RKO (cell line): ENCODE measurements at places on chromosomes 1 and 21.

GRCh38 chr1:173206816-173207568, at the start of gene TNFSF4:
TNFSF4 (minus strand) TSS chr1:173207331; CDS start chr1:173207176, 155 bp downstream.
- DNase-seq: no peak

DNA sequence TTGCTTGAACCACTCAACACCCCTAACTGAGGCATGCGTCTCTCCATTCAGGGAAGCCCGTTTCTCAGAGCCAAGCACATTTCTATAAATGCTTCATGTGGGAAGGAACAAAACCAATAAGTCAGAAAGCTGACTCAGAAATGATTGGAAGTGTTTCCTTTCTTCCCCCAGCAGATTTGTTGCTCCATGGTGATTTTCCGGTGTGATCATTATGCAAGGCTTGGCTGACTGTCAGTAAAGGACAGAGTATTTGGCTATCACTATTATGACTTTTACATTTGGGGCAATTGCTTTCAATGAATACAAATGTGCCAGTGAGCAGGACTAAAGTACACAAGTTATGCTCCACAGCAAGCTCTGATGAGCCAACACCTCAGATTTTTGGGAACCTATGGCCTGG, 53.3 kb upstream of the ZC3H11B start:
- DNase-seq: no peak

DNA sequence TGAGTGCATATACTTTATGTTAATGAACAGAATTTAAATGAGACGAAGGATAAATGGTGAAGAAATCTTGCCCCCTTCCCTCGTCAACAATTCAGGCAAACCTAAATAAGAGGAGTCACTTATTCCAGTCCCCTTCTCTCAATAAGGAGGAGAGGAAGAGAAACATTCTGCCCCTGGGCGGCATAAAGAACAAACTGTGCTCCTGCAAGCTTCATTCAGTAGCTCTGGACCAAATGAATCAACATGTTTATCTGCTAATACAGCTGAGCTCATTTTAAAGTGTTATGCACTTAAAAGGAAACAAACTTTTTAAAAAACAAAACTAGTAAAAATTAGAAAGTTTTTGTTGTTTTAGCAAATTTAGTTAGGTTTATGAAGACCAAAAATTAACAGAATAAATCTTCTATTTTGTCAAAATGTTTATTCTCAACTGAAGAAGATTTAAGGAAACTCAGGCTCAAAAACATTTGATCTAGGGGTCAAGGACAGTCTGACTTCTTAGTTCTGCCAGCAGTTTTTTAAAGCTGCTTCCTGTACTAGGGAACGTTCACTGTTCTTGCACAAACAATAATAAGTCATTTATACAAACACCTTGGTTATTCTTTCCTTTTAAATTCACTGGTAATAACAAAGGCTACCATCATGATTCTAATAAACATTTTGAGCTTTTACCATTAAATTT, 58.3 kb downstream of the AKT3 start:
- no peak for DNase-seq

DNA sequence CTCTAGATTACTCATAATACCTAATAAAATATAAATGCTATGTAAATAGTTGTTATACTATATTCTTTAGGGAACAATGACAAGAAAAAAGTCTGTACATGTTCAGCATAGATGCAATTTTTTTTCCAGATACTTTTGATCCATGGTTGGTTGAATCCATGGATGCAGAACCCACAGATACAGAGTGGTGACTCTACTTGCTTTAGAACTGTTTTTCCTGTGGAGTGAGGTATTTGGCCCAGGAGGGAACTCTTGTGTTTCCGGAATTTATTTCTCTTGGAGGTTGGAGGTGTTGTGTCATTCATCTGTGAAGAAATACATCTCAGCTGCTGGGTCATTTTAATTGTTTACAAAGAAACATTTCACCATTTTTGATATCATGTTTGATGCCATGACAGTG, 28.7 kb downstream of the TMEM200B start:
- no peak for DNase-seq

DNA sequence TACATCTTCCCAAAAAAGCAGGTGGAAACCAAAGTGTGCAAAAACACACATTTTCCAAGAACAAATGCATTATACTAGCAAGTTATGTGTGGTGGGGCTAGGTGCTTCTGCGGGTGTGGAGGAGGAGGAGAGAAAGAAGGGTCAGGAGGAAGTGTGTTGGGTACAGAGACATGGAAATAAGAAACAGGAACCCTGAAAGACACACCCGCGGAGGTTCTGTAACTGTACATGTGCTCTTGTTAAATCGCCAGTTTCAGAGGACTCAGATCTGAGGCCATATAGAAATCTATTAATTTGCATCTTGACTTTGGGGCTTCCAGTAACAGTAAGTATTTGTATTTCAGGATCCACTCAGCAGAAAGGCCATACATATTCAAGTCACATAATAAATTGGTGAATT, 30.9 kb downstream of the ERG start:
- DNase-seq: no peak

DNA sequence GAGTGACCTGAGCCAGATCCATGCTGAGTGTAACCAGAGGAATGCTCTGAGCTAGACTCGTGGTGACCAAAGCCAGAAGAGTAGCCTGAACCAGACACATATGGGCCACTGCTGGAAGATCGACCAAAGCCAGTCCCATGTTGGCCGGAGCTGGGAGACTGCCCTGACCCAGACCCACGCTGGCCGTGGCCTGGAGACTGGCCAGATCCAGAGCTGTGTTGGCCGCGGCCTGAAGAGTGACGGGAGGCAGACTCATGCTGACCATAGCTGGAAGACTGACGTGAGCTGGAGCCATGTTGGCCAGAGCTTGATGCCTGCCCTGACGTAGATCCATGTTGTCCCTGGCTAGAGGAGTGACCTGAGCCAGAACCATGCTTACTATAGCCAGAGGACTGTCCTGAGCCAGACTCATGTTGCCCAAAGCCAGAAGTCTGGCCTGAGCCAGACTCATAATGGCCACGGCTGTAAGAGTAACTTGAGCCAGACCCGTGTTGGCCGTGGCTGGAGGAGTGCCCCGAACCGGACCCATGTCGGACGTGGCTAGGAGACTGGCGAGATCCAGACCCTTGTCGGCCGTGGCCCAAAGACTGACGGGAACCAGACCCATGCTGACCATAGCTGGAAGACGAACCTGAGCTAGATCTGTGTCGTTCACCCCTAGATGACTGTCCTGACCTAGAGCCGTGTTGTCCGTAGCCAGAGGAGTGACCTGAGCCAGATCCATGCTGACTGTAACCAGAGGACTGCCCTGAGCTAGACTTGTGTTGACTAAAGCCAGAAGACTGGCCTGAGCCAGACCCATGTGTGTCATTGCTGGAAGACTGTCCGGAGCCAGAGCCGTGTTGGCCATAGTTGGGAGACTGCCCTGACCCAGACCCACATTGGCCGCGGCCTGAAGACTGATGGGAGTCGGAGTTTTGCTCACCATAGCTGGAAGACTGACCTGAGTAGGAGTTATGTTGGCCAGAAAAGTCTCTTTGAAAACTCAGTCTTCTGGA, 3.5 kb downstream of the HRNR start:
- DNase-seq: no peak

DNA sequence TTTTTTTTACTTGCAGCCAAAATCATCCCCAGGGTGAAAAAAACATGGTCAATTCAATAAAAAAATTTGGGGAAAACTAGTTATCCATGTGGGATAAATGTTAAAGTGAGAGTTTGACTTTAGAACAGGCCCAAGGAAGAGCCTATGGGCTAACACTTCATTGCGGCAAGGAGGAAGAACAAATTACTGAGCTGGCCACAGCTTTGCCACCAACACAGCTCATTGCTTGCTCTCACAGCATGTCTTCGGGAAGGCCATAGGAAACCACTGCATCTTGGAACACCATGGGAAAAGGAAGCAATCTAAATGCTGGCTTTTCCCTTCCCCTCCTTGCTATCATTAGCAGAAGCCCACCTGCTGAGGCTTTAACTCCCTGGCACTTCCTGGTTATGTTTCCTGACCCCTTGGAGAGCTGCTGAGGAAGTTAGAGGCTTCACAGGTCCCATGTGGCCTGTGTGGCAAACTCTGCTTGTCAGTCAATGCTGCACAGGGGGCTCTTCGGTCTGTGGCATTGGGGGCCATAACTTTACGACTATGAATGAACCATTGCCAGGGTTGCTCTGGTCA, 86.0 kb downstream of the SLC25A24 start:
- DNase-seq: no peak
